Amygdala (tissue), 56 donors: ENCODE measurements at places on chromosomes 5 and 9.

DNA sequence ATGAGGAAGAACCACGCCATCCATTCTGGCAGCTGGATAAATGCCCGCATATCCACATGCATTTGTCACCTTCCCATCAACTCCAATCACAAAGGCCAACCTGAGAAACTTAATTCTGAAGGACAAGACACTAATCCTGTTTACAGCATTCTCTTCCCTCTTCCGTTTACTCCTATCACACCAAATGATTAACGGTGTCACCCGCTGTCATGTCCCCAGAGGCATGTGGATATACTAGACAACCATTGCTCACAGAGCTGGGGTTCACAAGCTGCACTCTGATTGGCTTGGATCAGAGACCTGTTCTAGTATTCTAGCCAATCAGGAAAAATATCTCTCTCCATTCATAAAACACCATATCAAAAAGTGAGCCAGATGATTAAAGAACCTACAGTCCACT lies 3.6 kb downstream of the MACROH2A1 start:
- DNase-seq, result no peak

- DNase-seq, result no peak
Measured at GRCh38 chr5:20105915-20106314, 117.9 kb upstream of the CDH18 start.

DNA sequence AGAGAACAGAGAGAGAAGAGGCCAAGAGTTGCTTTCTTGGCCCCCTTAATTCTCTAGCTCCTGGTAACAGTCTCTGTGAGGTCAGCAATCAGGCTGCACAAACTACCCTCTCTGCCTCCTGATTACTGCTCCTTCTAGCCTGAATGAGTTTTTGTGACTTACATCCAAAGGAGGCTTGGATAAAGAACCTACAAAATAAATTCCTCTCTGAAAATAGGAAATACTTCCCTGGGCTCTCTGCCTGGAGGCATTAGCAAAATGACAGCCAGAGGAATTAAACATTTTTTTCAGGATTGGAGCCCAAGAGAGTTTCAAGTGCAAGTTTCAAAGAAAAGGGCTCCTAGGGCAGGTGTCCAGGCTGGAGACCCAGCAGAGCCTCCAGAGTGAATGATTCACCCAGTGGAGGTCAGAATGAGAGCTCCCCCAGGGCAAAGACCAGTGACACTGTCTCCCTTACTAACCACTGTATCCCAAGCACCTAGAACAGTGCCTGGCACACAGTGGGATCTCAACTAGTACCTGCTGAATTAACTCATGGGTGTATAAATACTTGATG lies 162.5 kb downstream of the SPOCK1 start:
- no peak for DNase-seq

- no peak for DNase-seq
Measured at GRCh38 chr9:19809422-19810269, 20.8 kb upstream of the SLC24A2 start.

DNA sequence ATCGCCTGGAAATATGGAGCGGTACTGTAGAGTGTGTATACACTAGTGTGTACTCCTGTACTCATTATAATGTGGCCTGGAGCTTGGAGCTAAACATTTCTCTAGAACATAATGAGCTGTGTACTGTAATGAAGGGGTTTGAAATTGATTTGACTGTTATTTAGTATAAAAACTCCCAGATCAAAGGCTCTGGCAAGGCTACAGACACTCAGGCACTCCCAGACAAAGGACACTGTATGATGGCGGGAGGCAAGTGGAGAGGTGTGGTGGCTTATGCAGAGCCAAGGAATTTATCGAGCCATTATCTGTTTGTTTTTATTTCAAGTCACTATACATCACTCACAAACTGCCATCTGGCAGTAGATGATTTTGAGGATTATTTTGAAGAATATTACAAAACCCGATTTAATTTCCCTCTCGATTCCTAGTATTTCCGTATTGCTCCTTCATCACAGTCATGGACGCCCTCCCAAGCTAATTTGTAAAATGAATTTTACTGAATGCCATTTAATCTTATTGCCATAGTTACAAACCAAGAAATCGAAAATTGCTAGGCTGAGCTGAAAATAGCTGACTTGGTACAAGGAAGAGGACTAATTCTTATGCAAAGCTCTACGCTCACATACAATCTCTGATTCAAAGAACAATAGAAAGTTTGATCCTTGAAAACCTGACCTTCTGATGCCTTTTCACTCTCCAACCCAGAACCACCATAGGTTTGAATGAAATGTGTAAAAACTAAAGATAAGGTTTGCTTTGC lies 240.2 kb upstream of the SEMA6A start:
- no peak for DNase-seq

DNA sequence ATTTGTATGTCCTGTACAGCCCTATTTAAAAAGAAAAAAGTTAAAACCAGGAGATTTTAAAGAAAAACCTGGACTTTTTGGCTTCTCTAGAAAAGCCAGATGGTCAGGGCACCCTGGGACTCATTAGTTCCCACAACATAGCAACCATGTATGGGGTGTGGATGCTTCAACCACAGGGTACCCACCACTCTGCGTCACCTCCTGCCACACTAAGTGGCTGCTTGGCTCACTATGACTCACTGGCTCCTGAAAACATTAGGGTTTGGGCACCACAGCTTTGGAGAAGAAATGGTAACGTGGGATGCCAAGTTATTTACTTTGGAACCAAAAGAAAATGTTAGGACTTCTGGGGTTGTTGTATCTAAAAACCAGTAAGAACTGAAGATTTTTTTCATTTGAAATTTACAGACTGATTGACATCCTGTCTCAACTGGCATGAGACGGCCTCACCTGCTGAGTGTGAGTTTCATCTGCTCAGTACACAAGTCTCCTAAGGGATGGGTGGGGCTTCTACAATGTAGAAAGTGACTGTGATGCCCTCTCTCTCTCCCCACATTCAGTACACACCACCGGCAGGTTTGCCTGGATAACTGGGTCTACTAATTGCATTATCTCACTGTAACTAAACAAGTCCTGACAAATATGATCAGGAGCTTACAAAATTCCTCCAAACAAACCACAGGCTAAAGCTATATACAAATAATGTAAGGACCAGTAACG lies 103.9 kb downstream of the ESM1 start:
- no peak for DNase-seq

- no peak for DNase-seq
Measured at GRCh38 chr5:177447066-177447610, 524 bp downstream of the PRR7 start.

DNA sequence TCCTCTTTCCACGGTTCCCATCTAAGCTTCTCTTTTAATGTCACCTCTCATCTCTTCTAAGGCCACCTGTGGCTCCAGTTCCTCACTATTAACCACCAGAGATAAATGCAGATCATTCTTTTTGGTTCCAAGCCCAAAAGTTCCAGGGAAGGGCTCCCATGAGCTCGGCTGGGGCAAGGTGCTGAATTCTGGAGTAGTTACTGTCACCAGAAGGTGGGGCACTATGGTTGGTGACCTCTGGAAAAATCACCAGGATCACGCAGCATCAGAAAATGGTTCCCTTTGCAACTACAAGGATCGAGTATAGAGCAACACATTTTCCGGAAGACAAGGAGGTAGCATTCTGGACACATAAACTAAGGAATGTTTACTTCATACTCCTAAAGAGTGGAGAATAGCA lies 528.7 kb upstream of the DAP start:
- no peak for DNase-seq

DNA sequence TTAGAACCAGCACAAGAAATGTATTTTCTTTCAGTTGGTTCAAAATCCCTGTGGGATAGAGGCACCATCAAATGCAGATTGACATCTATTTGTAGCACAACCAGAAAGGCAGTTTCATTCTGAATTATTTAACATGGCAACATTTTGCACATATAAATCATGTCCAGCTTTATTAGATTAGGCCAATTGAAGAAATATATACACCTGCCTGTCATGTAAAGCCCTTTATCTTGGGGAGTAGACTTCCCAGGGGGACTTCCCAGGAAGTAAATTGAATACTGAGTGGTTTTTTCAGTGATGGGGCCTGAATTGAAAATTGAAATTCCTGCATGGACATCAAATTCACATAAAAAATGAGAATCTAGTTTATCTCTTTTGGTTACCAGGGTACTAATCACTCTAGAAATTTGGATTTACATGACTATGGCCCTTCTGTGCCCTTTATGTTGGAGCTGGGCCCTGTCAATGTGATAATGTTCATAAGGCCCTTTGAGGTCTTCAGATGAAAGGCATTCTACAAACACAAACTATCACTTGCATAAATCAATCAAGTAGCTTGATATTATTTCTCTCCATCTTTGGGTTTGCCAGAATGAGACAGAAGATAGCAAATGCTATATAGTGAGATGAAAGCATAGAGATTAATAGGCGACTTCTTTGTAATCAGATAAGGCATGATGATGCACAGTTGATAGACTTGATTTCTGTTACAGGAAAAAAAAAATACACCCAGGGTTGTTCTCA lies 26.2 kb upstream of the ZNF608 start:
- no peak for DNase-seq

- no peak for DNase-seq
Measured at GRCh38 chr9:102035929-102036328, 297.5 kb upstream of the GRIN3A start.

DNA sequence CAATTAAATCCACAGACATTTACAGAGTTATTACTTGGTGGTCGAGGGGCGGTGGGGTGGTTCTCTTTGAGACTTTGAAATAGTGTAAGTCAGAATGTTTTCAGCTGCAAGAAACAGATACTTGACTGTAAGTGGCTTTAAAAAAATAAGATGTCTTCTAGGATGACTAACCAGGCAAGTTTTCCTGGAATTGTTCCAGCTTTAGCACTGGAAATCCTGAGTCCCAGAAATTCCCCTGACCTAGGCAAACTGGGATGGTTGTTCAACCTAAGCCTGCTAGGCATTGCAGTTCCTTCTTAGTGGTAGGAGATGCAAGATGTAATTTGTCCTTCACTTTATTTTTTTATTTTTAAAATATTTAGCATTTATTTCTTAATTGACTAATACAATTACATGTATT lies 169.5 kb upstream of the POC5 start:
- DNase-seq, result no peak

- no peak for DNase-seq
Measured at GRCh38 chr5:16812911-16813310, 123.2 kb downstream of the MYO10 start.

GRCh38 chr9:23741351-23741750 lies 84.7 kb downstream of the ELAVL2 start:
- no peak for DNase-seq

DNA sequence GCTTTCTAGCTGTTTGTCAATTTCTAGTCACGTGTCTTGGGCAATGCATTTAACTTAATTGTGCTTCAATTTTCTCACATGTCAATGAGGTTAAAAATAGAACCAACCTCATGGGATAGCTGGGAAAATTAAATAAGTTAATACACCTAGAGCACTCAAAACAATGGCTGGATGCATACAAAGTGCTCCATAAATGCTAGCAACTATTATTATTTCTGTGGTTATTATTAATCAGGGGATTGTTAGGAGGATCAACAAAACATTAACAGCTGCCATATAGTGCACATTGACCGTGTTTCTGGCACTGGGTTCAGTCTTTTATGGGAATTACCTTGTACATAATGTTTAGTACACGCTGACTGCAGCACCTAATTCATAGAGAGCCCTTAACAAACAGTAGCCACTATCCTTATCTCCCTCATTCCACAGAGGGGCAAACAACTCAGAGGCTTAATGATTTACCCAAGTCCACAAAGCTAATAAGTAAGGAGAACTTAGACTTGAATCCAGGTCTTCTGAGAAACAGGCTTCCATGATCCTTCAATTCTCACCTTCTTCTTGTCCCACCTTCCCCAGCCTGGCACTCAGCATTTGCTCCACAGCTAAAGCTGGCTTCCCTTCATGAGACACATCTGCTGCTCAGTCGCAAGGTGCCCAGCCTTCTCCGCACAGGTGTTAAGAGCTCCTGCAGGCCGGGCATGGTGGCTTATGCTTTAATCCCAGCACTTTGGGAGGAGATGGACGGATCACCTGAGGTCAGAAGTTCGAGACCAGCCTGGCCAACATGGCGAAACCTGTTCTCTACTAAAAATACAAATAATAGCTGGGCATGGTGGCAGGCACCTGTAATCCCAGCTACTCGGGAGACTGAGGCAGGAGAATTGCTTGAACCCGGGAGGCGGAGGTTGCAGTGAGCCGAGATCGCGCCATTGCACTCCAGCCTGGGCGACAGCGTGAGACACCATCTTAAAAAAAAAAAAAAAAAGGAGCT lies 137.4 kb upstream of the ABCA1 start:
- no peak for DNase-seq

GRCh38 chr5:169970911-169971765 lies 9.2 kb downstream of the INSYN2B start:
- DNase-seq, result no peak

DNA sequence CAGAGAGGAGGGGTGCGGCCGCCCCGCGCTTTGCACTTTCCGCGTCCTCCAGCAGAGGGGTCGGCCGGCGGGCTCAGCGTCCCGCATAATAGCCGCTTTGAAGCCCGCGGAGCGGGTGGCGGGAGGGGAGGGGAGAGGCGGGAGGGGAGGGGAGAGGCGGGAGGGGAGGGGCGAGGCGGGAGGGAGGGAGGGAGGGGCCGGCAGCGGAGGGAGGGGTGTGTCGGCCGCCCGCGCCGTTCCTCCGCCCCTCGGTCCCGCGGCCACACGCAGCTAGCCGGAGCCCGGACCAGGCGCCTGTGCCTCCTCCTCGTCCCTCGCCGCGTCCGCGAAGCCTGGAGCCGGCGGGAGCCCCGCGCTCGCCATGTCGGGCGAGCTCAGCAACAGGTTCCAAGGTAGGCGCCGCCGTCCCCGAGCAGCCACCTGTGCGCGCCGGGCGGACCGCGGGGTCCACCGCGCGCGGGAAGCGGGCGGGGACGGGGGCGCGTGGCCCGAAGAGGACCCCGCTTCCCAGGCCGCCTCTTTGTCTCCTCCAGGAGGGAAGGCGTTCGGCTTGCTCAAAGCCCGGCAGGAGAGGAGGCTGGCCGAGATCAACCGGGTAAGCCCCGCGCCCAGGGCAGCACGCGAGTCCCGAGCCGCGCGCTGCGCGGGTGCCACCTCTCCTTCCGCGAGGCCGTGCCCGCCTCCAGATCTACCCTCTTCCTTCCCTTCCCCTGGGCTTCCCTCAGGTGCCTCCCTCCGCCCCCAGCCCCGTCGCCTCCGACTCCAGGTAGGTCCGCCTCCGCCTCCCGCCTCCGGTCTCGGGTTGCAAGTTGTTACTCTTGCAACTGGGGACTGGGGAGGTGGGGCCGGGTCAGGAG lies at the start of gene AIF1L:
Gene AIF1L (plus strand): TSS at position 263 of the 857 bp plus-strand sequence. CDS start 99 bp downstream, at position 362.
- peak; percentile 68 for DNase-seq

DNA sequence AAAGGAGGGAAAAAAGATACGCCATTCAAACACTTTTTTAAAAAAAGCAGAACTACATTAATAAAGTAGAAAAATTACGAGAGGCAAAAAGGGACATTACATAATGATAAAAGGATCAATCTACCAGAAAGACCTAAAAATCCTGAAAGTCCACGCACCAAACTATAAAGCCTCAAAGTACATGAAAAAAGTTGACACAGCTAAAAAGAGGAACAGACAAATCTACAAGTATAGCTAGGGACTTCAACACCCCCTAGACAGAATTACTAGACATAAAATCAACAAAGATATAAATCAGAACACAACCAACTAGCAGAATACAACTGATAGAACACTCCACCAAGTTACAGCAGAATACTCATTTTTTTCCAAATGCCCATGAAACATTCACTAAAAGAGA lies 11.1 kb downstream of the CAMSAP1 start:
- no peak for DNase-seq
